Central memory CD4-positive, alpha-beta T cell (primary cell): ENCODE measurements at places on chromosomes 7 and 10.

DNA sequence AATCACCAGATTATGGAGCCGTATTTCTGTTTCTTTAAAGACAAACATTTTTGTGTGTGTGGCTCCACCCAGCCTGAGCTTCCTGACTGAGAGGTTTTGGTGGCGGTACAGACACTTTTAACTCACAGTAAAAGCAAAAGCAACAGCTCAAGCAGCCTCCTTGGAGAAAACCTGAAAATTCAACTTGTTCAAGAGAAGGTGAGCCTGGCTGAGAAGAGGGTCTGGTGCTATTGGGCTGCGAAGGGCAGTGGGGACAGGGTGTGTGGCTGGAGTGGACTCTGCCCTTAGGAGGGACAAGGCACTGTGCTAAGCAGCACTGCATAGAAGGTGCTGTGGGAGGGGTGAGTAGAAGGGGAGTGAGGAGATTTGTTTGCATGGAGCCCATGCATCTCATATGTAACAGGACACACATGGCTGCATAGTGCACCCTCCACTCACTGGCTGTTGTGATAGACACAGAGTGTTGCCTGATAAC is at the start of gene GIMAP7:
TSS of gene GIMAP7 (plus strand) at position 125 of the 475 bp plus-strand sequence. CDS start 5,103 bp downstream, outside the sequence.
- peak; percentile 77 for DNase-seq

DNA sequence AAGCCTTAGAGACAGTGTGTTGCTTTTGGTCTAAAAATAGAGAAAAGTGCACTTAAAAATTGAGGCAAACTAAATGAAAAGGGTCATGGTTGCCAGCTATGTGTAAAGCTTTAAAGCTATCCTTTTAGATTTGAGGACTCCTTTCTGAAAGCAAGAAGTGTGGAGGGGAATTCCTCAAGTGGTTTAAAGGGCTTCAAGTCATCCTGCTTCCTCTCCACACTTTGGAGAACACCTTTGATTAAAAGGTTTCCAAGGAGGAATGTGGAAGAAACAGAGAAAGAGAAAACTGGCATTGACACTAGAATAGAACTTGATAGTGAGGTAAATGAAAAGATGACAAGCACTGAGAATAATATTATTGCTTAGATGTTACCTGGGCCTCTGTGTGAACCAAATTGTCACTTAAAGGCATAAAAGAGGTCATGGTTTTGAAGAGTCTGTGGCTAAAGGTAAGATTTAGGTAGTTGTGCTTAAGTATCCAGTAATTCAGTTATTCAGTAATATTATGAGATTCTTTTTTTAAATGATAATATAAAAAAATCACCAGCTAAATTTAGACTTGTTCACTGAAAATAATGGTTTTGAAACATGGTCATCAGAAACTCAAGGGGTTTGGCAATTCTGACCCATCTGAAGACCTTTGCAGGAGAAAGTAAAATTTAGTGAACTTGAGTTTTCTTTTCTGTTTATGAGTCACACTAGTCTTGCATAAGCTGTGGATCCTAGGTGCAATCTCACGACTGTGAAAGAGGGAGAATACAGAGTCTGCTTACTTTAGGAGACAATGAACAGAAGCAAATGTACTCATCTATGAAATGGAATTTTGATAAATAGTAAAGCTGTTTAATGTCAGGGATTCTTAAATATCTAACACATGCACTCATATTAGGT is 466.0 kb downstream of the KIF20B start:
- DNase-seq: no peak

GRCh38 chr7:100367676-100368613 is 5.3 kb upstream of the PILRA start:
- DNase-seq: no peak

DNA sequence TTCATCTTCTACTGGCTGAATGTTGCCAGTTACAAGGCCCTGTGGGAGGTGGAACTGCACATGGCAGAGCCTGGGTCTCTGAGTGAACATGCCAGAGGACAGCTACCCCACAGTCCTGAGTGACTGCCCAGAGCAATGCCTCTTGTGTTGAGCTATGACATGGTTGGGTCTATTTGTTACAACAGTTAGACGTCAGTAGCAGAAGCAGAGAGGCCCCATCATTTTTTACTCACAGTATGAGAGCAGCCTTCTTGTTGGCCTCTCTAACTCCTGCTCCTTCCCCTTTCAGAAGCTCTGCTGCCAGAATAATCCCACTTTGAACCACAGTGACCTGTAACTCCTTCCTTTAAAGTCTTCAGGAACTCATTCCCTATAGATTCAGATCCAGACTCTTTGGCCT is 30.8 kb upstream of the NRP1 start:
- DNase-seq: no peak

GRCh38 chr7:48168159-48168558 is 3.1 kb upstream of the ABCA13 start:
- no peak for DNase-seq

DNA sequence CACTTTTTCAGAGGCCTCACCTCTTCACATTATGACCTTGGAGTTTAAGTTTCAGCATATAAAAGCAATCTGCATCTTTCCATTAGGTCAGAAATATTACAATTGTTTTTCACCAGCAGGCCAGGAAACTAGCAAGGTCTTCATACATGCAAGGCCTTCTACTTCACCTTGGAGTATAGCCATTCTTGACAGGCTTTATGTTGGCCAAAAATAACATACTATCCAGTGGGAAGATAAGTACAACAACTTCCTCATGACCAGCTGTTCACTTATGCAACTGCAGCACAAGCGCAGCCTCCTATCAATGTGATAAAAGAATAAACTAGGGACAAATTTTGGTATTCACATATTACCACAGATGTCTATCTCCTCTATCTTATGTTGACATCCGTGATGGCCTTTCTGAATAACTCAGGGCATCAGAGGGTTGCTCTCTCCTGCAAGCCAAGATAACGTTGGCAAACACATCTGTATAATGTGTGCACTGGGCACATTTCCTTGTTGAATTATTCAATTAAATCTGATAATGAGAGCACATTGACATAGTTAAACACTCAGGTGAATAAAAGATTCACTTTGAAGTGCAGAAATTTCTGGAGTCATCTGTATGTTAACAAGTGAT is 239.8 kb downstream of the FZD1 start:
- no peak for DNase-seq

- DNase-seq: no peak
These were observed 88.5 kb downstream of the DLG5 start for GRCh38 chr10:77837925-77838595.

GRCh38 chr7:82317257-82317721 is 126.3 kb downstream of the CACNA2D1 start:
- no peak for DNase-seq

GRCh38 chr7:83475420-83475819 is 173.5 kb downstream of the SEMA3E start:
- DNase-seq: no peak

DNA sequence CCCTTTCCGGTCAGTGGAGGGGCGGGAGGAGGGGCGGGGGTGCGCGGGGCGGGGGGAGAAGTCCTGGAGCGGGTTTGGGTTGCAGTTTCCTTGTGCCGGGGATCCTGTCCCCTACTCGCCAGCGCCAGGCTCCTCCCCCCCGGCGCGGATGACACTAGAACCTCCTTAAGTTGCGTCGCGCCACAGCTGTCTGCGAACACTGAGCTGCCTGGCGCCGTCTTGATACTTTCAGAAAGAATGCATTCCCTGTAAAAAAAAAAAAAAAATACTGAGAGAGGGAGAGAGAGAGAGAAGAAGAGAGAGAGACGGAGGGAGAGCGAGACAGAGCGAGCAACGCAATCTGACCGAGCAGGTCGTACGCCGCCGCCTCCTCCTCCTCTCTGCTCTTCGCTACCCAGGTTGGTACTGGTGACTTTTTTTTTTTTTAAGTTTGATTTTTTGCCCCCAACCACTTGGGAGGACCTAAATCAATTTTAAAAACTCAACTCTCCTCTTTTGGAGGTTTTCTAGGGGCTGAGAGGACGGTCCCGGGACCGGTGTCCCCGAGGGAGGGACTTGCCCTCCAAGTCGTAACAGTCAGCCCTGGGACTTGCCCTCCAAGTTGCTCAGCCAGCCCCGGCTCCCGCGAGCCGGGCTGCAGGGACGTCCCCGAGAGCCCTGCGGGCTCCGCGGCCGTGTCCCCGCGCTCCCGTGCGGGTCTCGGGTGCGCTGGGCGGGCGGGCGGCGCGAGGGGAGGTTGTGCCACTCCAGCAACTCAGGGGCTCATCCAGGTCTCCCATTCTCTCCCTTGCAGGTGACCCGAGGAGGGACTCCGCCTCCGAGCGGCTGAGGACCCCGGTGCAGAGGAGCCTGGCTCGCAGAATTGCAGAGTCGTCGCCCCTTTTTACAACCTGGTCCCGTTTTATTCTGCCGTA is at the start of gene GATA3:
TSS of gene GATA3 (plus strand) at position 195 of the 914 bp plus-strand sequence. CDS start 968 bp downstream, outside the sequence.
- DNase-seq: peak; percentile 82

- DNase-seq: peak; percentile 28
These were observed 14.5 kb downstream of the VWDE start for GRCh38 chr7:12389089-12389700.

DNA sequence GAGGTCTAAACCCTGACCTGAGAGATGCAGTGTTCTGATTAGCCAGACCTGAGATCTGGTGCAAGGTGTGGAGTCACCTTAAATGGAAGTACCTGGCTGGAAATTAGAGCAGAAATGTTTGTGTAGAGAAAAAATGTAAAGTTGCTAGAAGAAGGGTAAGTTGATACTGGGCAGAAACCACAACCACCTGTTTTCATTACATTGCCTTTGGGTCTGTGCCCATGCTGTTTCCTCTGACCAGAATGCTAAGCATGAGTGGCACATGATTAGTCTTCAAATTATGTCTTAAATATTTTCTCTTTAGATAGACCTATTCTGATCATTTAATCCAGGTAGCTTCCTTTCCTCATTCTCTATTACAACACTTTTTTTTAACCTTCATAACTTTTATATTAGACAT is 69.0 kb downstream of the CASD1 start:
- no peak for DNase-seq

DNA sequence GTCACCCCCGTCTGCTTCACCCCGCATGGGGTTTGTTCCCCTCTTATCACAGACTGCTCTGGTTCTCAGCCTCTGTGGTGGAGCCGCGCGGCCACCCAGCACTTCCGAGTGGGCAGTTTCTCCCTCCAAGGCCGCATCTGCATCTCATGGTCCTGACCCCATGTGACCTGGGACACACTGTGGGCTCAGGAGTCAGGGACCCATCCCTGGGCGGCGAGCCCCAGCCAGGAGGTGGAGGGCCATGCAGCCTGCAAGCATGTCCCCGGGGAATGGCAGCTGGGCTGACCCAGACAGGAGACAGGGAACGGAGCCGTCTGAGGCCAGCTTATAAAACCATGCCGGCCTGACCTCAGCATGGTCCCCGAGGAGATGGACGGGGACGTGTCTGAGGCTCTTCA is 25.2 kb upstream of the TTYH3 start:
- DNase-seq: no peak

DNA sequence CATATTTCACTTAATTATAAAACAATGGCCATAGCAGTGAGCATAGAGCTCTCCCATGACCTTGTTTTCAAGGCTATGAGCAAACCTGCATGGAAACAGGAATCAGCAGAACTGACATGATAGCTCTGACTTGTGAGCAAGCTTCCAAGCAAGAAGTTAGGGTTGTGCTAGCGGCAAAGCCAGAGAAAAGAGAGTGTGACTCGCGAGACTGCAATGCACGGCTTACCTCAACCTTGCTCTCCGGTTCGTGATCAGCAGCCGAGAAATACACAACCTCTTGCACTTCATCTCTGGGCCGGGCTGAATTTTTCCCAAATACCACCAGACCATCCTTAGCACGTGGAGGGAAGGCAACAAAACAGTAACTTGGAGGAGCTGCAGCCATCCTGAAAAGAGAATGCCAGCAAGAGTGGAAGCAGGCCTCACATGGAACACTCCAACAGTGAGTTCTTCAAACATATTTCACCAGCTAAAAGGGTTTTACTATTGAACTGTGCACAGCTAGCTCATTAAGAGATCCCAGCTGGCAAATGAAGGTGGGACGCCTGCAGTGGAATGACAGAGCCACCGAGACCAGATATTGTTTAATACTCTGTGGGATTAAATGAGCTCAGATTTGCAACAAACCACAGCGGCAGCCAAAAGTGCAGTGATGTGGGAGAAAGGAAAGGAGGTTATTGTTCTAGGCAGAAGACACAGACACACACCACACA is 20.8 kb downstream of the SCRN1 start:
- DNase-seq: no peak

DNA sequence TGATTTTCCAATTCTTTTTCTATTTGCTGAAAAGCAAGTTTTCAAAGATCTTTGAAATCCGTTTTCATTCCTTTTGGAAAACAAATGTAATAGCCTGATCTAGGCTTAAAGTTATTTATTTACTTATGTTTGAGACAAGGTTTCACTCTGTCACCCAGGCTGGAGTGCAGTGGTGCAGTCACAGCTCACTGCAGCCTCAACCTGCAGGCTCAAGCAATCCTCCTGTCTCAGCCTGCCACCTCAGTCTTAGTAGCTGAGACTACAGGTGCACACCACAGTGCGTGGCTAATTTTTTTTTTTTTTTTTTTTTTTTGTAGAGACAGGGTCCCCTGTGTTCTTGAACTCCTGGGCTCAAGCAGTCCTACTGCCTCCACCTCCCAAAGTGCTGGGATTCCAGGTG is 4.6 kb downstream of the ST7 start:
- DNase-seq: no peak

DNA sequence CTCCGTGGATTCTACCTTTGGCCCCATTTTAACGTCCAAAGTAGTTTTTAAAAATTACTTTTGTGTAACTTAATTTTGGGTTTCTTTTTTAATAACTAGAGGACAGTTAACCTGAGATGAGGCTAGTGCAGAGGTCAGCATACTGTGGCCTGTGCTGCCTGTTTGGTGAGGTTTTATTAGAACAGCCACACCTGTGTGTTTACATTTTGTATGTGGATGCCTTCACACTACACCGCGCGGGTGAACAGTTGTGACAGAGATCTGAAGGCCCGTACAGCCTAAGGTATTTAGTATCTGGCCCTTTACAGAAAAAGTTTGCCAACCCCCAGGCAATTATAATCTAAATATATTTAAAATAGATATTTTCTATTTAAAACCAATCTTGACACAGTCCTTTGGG is 46.9 kb downstream of the STK17A start:
- no peak for DNase-seq

GRCh38 chr7:2211259-2211880 is 21.4 kb downstream of the MAD1L1 start:
- no peak for DNase-seq

- DNase-seq: no peak
These were observed 574 bp downstream of the UTF1 start for GRCh38 chr10:133230387-133231195.

DNA sequence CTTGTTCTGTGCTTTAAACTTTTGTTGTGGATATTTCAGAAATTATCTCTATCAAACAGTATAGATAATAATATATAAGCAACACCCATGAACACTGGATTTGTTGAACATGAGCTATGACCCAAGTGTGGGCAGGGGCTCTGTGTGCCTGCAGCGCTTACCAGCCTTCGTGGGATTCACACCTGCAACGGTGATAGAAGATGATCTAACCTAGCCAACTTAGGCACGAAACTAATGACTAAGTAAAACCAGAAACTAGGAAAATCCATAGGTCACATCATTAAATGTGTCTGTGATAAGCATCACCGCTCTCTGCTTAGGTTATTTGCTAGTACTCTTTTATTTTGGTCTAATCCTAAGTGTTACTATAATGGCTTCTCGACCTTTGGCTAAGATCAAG is 18.0 kb downstream of the SPAG6 start:
- no peak for DNase-seq

- no peak for DNase-seq
These were observed 13.4 kb upstream of the ADRA2A start for GRCh38 chr10:111063471-111063870.
